Karpas-422 (cell line): ENCODE measurements at places on chromosomes 6 and 20. TPM values are rescaled to one million over a fixed set of nuclear protein-coding genes. Genes with fewer than 3 reads are reported as not detected.

DNA sequence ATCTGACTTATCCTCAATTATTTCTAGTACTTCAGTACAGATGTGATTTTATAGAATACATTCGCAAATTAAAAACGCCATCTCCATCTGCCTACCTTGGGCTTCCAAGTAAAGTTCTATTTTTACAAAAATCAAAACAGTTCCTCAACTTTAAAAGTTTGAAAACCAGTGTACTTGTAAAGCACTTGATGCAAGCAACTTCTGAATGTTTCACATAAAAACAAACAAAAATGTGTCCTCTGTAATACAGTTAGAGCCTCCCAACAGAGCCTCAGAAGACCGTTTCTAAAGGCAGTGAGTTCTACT, 384 bp upstream of the MANEA start:
- no peak for DNase-seq

TBC1D22B gene
- 9.2 and 9.6 TPM in 2 replicates for total RNA-seq

DNA sequence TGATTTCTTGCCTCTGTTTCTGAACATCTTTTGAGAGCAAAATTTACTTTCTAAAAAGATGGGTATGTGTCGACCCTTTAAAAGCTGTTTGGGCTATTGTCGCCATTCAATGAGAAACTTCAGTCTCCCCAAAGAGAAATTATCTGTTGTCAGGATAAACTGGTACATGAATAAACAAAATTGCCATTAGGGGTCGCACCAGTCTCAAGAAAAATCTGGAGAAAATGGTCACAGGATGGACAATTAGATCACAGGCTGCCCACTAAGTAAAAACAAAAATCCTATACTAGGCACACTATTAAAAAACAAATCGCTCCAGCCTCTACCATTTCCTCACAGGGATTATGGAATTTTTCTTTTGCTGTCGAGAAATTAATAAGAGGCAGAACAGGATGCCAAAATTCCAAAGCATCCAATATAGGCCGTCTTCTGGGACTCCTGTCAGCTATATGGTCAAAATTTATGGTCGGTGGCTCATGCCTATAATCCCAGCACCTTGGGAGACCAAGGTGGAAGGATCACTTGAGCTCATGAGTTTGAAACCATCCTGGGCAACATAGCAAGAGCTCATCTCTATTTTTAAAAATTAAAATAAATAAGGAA, 5.5 kb upstream of the HLA-E start:
- peak; percentile 76 for DNase-seq

DNA sequence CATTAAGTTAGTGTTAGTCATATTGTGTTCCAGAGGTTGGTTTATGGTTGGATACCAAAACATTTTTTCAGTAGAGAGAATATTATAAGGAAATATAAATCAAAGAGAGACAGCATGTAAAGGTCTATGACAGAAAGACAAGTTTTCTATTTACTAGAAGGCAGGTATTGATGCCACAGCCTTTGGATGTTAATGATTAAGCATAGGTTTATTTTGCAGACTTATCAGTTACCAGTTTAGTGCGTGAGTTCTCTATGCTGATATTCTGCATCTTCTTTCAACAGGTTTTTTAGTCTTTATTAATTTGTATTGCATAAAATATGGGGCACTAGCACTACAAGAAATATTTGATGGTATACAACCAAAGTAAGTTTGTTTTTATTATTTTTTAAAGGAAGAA, 45.6 kb downstream of the CSE1L start:
- no peak for DNase-seq

DNA sequence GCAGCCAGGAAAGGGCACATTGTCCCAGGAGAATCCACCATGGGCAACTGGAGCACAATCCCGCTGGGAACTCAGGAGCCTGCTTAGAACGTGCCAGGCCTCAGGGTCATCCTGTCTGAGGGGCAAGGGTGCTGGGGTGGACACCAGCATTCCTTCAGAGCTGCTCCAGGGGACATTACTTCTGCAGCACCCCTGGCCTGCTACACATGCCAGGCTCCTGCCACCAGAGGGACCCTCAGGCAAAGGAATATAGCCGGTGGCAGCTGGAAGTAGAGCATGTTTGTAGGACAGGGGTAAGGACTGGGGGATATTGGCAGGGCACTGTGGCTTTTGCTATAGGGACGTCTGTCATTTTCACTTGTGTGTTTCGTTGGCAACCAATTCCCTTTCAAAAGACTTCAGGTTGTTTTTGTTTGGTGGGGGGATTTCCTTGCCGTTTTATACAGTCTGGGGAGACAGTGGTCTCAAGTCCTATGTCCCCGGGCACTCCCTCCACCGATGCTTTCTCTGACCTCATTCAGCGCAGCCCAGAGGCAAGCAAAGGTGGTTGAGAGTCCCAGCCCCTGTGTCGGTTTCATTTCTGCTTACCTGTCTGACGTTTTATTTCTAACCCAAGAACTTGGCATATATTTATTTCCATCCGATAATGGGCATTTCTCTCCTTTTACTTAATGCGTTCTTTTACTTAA, 130.8 kb downstream of the JPH2 start:
- DNase-seq: no peak

- no peak for DNase-seq
Observed at GRCh38 chr6:162971356-162971755, 243.6 kb downstream of the PACRG start.

OPRM1 gene
- not detected in 2 replicates for total RNA-seq

DNA sequence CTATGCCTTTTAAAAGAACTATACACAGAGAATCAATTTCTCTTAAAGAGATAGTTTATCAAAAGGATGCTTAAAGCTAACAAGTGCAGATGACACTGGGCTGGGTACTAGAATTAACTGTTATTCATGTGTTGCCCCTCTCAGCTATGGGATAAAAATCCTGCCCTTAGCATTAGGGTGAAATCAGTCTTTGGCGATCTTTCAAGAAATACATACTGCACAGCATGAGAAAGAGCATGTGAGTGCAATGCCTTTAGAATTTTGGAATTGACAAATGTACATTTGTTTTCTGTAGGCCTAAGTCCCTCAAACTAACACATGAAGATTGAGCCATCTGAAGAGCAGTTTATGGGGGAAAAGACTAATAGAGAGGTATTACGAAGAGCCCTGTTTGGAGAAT, 115.4 kb downstream of the ZFP64 start:
- no peak for DNase-seq

DNA sequence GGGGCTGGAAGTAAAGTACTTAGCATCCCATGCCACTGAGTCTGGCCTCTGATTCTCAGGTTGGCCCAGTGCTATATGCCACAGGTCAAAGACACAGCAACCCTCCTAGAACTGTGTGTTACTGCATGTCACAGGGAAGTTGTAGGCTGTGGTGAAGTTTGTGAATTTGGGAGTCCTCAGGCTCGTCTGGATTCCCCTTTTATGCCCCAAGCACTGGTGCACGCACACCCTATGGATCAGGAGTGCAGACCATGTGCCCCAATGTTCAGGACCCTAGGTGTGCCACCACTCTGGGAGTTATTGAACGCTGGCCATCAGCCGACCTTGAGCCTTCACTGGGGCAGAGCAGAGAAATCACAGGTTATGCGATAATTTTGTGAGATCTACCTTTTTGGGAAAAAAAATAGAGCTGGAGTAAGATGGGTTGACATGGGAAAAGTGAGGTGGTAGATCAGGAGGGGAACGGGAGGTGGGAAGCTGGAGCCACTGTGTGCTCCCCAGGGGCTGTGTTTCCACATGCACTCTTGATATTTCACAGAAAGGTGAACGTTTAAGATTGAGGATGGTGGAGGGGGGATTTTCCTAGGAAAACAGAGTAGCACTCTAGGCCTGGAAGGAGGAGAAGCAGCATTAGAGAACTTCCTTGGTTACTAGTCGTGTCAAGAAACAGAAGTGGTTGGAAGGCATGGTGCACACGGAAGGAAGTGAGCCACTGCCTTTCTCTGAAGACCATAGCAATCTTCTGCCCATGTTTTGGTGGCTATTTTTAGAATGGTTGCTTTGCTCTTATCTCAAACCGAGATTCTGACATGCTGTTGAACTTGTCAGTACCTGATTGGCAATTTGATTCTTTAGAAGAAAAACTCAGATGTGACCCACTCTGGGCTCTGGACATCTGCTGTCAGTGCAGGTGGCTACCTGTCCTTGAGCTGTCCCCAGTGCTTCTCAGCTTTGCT, 44.1 kb downstream of the DUSP22 start:
- no peak for DNase-seq

GRCh38 chr6:56962441-56962840, 7.5 kb downstream of the BEND6 start:
- DNase-seq: no peak

DNA sequence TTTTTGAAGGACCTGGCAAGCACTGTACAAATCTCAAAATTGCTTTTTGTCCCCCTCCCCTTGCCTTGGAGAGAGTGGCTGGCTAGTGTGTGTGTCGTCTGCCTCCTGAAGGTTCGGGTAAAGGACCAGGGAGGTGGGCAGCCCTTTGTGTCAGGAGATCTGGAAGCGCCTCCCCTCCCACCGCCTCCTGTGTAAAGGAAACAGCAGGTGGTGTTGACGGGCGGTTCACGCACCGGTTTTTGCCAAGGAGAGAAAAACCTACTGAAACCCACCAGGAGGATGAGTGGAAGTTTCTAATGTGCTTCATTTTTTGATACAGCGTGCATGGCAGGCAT, 1.2 kb downstream of the ENTPD6 start:
- no peak for DNase-seq

DNA sequence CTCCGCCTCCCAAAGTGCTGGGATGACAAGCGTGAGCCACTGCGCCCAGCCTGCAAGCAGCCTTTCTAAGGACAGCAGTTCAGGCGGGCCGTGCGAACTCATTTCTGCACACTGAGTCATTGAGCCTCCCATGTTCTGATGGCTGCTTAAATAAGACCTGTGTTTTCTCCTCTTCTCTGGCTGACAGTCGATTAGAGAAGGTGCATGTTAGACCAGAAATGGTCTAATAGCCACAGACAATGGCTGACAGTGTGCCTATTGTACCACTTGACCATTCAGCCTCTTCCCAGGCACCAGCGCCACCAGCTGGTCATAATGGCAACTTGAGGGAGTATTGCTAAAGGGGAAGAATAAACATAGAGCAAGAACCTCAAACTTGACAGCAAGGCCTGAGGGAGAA, 6.2 kb downstream of the CST11 start:
- peak; percentile 86 for DNase-seq

- no peak for DNase-seq
Observed at GRCh38 chr6:106250953-106251352, 74.6 kb downstream of the ATG5 start.

DNA sequence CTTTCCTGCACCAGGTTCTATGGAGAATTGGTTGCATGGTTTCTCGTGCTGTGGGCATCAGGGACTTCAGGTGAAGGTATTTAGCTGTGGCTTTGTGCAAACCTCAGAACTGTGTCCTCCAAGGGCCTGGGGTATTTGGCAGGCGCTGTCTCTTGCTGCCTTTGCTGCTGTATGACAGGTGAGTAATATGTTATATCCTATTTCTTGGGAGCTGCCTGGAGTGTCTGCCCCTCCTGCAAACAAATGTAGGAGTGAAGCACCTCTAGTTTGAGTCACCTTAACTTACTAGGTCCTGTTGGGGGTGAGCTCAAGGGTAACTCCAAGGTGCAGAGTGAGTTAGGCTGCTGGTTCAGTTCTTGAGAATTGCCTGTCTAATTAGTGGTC, 177.7 kb upstream of the RNF24 start:
- no peak for DNase-seq

DNA sequence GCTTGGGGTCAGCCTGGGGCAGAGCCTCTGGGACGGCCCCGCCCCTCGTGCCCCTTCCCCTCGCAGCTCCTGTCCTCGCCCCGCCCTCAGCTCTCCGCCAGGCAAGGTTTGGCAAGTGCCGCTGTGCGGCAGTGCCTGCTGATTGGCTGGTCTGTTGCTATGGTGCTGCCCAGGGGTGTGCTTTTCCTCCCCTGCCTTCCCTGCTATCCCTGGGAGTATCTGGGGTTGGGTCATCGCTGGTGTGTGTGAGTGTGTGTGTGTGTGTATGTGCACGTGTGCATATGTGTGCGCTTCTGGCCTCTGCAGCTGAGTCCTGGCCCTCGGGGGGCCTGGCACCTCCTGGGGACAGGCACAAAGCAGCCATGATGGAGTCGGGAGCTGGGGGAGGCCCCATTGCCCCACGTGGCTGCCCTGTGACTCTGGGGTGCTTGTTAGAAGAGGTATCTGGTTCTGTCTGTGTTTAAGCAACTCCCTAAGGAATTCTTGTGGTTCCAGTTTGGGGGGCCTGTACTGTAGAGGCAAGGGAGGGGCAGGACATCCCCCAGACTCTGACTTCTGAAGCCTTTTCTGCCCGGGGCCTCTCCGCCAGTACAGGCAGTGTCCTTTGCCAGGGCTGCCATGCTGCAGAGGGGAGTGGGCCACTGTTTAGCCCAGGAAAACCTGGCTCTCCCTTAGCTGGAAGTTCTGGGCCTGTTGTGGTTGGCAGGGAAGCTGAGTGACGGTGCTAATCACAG, 6.9 kb downstream of the RTEL1 start:
- DNase-seq: no peak

GHRH gene
- not detected in 2 replicates for total RNA-seq

DNA sequence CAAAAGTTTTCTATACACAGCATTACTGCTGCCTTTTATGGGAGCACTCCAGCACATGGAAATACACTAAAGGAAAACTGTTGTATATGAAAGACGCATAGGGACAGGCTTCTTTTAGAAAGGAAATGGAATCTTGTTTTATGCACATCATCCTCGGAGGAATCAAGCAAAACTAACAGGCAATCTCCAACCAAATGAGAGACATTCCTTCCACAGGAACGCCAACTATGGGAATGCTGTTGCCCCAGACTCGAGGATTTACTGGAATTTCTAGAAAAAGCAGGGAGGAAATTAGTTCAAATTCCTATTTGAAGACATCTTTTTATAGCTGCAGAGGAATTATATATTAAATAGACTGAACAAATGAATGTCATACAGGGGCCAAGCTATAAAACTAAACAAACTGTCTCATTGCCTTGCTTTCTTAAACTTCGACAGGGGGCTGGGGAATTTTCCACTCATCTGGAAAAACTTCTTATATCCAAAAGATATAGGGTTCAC, 52.2 kb downstream of the LYRM4 start:
- DNase-seq: no peak

- DNase-seq: no peak
Observed at GRCh38 chr20:1396702-1397101, 3.8 kb upstream of the FKBP1A start.

DNA sequence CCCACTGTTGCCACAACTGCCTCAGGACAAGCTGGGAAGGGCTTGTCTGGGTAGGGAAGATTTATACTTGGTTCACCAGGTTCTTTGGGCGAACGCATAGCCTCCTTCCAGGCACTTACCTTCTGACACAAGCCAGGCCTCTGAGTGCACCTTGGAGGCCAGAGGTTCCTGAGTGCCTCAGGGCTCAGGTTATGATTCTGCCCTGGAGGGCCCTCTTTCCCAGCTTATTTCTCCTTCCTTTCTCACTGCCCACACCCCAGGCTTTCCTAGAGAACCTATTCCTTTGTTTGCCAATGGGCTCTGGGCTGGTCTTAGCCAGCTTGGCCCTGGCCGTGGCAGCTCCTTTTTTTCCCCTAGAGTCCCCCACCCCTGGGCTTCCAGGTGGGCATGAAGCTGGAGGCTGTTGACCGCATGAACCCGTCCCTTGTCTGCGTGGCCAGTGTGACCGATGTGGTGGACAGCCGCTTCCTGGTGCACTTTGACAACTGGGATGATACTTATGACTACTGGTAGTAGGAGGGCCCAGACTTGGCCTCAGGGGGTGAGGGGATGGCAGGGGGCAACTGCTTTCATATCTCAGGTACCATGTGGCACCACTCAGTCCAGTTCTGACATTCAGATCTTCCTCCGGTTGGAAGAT, 25.0 kb downstream of the L3MBTL1 start:
- no peak for DNase-seq

PLTP gene
- total RNA-seq: 19.8 and 29.0 TPM in 2 replicates

- no peak for DNase-seq
Observed at GRCh38 chr6:92196325-92196724, 1223.0 kb downstream of the EPHA7 start.

- DNase-seq: no peak
Observed at GRCh38 chr6:115843945-115844344, 216.7 kb downstream of the FRK start.

- DNase-seq: peak; percentile 48
Observed at GRCh38 chr6:11323666-11324452, 91.4 kb upstream of the NEDD9 start.
